ENCODE measurements at places on chromosomes 1 and 21. TPM values are rescaled to one million over a fixed set of nuclear protein-coding genes. Genes with fewer than 3 reads are reported as not detected.

- DNase-seq = no peak
Measured at GRCh38 chr1:41862384-41863221, 56.1 kb downstream of the HIVEP3 start.

GRCh38 chr1:214422137-214422671 is 129.2 kb downstream of the PTPN14 start:
- DNase-seq = no peak

- no peak for DNase-seq
Measured at GRCh38 chr1:4856396-4856795, 202.0 kb downstream of the AJAP1 start.

GRCh38 chr1:114756009-114756892 is 1.5 kb downstream of the CSDE1 start:
- DNase-seq = no peak

Gene LCE3D
- not detected for total RNA-seq

Gene RAB3B
- total RNA-seq = not detected

Measured in Right ventricle myocardium inferior (tissue), 1 donor.